ENCODE measurements at places on chromosomes 11 and 22.

DNA sequence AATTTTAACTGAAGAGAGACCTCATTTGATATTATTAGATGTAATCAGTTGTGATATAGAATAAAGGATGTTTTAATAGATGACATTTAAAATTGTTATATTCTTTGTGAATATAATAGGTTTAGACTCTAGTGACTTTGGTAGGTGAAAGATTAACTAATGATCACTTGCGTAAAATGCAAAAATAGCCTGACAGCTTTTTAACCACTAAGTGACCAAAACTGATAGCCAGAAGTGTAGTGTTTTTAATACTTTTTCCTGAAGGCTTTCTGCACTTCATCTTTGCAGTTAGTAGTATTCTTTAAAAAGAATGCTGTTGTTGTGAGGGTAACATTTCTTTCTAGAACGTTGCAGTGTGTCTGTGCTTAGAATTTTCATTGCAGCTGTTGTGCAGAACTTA is 5.1 kb downstream of the CAPRIN1 start:
- DNase-seq = no peak

- DNase-seq = no peak
Measured at GRCh38 chr11:110207123-110207522, 89.3 kb downstream of the RDX start.

- DNase-seq = no peak
Measured at GRCh38 chr22:43909708-43910107, 13.9 kb upstream of the PNPLA3 start.

DNA sequence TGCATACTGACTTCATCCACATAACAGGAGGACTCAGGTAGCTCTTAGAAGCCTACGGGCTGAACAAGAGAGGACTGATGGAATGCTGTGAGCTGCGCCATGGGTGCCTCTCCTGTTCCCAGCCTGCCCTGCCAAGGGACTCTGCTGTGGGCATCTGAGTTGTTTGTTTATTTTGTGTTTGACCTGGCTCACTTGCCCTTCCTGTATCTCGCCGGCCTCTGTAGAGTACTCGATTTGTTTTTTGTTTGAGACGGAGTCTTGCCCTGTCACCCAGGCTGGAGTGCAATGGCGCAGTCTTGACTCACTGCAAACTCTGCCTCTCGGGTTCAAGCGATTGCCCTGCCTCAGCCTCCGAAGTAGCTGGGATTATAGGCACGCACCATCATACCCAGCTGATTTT is 1.8 kb downstream of the TTC38 start:
- DNase-seq = no peak

- DNase-seq = no peak
Measured at GRCh38 chr11:8956860-8957259, 7.4 kb downstream of the TMEM9B start.

DNA sequence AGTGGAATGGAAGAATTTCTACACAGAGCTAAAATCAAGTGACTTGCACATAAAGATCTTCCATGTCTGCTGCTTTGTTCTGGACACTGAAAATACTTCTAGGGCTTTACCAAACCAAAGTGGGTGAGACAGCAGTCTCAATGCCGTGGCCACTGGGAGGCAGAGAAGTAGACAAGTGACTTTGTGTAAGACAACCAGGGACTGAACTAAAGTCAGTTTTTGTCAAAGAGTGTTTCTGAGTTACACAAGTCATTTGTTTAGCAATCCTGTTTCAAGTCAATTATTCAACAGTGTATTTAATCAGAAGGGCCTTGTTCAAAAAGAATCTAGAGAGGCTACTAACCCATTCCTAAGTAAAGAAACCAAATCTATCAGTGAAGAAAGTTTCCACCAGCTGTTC is 46.6 kb downstream of the TCP11L1 start:
- DNase-seq = no peak

- no peak for DNase-seq
Measured at GRCh38 chr11:105697291-105697690, 87.4 kb downstream of the GRIA4 start.

GRCh38 chr11:1070594-1071462 is 3.8 kb upstream of the MUC2 start:
- DNase-seq = no peak

DNA sequence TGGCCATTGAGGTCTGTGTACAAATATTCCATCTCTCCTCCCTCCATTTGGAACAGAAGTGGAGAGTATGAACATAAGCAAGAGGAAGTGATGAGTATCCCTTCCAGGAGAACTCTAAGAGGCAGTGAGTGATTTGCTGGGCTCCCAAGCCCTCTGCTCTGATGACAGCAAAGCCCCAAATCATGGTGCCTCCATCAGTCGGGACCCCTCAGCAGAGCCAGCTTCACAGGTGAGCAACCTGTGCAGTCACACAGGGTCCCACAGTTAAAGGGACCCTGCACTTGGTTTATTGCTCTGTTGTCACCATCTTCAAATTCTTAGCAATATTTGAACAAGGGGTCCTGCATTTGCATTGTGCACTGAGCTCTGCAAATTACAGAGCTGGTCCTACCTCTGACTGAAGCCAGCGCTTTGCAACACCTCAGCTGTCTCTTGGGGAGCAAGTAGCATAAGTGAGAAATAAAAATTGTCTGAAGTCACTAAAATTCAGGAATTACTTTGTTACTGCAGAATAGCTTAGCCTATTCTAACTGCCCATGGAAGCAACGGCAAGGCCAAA is 466.4 kb downstream of the MN1 start:
- no peak for DNase-seq

- DNase-seq = no peak
Measured at GRCh38 chr11:76315182-76315853, 65.6 kb downstream of the THAP12 start.

DNA sequence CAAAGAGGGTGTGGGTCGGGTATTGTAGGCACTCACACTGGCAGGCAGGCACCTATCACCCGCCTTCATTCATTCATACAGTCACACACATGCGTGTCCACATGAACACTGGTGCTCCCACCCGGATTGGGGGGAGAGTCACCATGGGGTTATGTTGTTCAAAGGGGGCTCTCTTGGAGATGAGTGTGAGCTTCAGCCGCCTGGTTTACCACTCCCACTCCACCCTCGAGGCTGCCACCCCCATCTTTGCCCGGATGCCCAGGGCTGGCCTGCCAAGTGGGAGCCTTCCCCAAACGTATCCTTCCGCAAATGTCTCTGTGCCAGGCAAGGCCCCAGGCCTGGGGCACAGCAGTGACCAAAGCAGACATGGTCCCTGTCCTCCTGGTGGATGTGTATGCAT is 22.6 kb downstream of the MRGPRD start:
- no peak for DNase-seq

- no peak for DNase-seq
Measured at GRCh38 chr11:66970807-66971442, 4.2 kb upstream of the C11orf86 start.

- DNase-seq = no peak
Measured at GRCh38 chr11:10414659-10415058, 40.4 kb upstream of the AMPD3 start.

GRCh38 chr22:11598492-11599440 is 3929.2 kb upstream of the OR11H1 start:
- no peak for DNase-seq

- no peak for DNase-seq
Measured at GRCh38 chr11:134664447-134665187, 252.6 kb upstream of the B3GAT1 start.

DNA sequence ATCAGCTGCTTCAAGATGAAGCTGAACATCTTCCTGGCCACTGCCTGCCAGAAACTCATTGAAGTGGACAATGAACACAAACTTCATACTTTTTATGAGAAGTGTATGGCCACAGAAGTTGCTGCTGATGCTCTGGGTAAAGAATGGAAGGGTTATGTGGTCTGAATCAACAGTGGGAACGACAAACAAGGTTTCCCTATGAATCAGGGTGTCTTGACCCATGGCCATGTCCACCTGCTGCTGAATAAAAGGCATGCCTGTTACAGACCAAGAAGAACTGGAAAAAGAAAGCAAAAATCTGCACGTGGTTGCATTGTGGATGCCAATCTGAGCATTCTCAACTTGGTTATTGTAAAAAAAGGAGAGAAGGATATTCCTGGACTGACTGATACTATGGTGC is 22.2 kb upstream of the BIRC3 start:
- no peak for DNase-seq

- DNase-seq = no peak
Measured at GRCh38 chr11:41225856-41226633, 233.4 kb downstream of the LRRC4C start.

DNA sequence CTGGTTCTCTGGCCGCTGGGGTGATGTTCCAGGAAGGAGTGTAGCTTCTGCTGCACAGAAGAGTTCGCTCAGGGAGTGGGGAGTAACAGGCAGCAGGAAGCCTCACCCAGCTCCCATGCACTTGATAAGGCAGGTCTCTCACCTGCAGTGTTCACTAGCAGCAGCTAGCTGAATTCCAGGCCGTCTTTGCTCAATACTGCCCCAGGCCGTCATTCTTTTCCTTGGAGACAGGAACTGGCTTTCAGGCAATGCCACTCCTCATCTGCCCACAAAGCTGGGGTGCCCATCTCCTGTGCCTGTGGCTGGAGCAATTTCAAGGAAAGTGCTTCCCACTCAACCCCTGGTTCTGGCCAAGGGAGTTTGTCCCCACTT is 66.1 kb downstream of the ARHGAP42 start:
- DNase-seq = no peak

DNA sequence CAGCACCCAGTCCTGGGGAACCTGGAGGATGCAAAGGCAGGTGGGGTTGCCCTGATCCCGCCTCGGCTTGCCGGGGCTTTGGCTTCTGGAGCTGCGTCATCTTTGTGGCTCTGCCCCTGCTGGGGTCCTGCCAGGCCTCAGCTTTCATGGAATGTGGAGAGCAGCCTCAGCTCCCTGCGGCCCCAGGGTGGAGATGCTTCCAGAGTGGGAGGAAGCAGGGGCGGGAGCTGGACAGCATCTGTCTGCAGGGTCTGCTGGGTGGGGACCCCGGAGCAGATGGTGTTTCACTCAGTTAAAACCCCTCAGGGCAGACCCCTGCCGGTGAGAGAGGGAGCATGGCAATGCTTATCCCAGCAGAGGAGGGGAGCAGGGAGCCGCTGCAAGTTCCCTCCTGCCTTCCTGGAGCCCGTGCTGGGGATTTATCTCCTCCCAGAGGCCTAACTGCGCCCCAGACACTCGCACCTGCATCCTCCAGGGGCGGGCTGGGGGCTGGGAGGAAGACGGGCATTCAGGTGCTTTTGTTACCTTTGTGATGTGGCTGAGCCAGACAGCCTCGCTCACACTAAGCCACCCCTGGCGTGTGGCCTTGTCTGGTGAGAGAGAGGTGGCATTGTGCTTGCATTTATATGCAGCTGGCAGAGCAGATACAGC is 15.7 kb downstream of the GRIK4 start:
- DNase-seq = no peak

- DNase-seq = no peak
Measured at GRCh38 chr11:73389916-73390315, 13.7 kb downstream of the RELT start.

DNA sequence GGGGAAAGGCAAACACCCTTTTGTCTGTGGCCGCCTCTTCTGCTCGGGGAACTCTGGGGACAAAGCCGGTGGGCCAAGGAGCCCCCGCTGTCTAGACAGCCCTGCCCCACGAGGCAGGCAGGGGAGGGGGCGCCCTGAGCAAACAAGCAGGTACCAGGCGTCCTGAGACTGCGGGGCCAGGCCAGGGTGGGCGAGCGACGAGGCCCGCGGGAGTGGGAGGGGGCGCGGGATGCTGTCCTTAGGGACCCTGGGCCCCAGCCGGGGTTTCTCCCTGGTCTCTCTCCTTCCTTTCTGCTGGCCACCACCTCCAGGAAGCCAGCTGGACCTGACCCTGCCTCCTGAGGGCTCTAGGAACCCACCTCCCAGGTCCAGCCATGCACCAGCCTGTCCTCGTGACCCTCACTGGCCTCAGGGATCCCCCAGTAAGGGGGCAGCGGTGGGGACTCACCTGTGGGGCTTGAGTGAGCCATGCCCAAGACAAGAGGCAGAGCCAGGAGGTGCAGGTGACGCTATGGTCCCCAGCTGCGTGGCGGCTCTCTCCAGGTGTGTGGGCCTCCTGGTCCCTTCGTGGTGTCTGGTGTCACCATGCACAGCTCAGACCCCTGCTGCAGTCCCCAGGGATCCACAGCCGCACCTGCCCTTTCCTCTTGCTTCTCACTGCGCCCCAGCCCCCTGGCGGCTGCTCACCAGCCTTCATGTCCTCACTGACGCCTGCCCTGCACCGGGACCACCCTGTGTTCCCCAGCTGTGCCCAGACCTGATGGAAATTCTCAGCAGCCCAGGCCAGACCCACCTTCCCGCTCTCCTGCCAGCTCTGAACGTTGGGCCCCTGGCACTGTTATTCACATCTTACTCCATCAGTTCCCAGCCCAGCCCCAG is 26.5 kb upstream of the MUC5AC start:
- no peak for DNase-seq

- no peak for DNase-seq
Measured at GRCh38 chr11:129242855-129243254, 50.7 kb upstream of the ARHGAP32 start.

DNA sequence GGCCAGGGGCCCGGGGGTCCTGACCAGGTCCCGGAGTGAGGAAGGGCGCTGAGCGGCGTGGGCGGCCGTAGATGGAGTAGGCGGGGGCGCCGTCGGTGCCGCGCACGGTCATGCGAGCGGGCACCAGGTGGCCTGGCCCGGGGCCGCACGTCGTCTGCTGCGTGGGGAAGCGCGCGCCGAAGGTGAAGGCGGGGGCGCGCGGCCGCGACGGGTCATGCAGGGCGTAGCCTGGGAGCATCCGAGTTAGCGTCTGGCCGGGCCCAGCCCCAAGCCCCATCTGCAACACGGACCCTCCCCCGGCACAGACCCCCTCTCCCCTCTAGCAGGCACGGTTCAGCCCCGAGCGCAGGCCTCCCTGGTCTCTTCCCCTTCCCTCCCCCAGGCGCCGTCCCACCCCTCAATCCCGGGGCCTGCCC is 1.7 kb upstream of the TYMP start:
- DNase-seq = no peak

DNA sequence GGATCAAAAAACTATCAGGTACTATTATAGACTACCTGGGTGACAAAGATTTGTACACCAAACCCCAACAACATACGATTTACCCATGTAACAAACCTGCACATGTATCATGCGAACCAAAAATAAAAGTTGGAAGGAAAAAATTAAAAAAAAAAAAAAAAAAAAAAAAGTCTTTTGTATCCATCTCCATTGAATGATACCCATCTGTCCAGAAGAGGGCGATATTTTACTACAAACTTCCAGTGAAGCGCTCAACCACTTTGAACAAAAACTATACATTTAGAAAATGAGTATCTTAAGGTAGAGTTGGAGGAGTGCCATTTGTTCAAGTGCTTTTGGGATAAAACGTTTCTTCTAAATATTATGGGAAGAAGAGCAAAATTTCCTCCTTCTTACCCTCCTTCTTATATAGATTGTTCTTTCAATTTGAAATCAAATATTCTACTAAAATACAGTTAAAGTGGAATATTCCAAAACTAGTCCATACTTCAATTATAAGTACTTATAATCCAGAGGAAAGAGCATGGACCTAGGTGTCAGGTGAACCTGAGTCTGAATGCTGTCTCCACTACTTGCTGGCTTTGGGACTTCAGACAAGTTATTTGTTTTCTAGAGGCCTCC is 23.3 kb downstream of the ARL14EP start:
- no peak for DNase-seq

GRCh38 chr11:45922425-45923082 is at the start of gene LARGE2:
Gene LARGE2 (plus strand): TSS chr11:45922656. CDS start chr11:45922883, 227 bp downstream.
- no peak for DNase-seq

- no peak for DNase-seq
Measured at GRCh38 chr22:30611197-30611596, 4.2 kb downstream of the TCN2 start.

GRCh38 chr11:118740892-118741291 is 50.1 kb downstream of the DDX6 start:
- DNase-seq = no peak

- DNase-seq = no peak
Measured at GRCh38 chr11:133251841-133252240, 280.5 kb downstream of the OPCML start.
